ENCODE measurements at places on chromosomes 16 and 17. TPM values are rescaled to one million over a fixed set of nuclear protein-coding genes. Genes with fewer than 3 reads are reported as not detected.

The KRT40 gene
- not detected for total RNA-seq

The KCNJ12 gene
- total RNA-seq = 2.7 TPM

The SYCE1L gene
- 4.5 TPM for total RNA-seq

The ZG16B gene
- total RNA-seq = 9.1 TPM

The OR1D5 gene
- total RNA-seq = not detected

The KRTAP4-9 gene
- not detected for total RNA-seq

The SEZ6L2 gene
- total RNA-seq = 70.7 TPM

The LRRC46 gene
- 1.9 TPM for total RNA-seq

The MYH11 gene
- total RNA-seq = 0.51 TPM

The BAHCC1 gene
- total RNA-seq = 77.4 TPM

Measured in Panc1 (cell line).